Kidney (tissue), 22 donors: ENCODE measurements at places on chromosomes 12 and 14.

DNA sequence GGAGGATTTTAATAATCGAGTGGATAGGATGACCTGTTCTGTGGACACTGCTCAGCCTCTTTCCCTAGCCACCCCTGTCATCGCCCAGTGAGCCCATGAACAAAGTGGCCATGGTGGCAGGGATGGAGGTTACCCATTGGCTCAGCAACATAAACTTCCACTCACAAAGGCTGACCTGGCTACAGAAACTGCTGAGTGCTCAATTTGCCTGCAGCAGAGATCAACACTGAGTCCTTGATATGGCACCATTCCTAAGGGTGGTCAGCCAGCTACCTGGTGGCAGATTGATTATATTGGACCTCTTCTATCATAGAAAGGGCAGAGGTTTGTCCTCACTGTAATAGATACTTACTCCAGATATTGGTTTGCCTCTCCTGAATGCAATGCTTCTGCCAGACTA, 465.4 kb upstream of the FBXO33 start:
- H3K4me1 ChIP-seq, result no peaks in the 10 kb centered on the region
- H3K27me3 ChIP-seq, result no peaks in the 10 kb centered on the region
- DNase-seq, result no peak
- H3K27ac ChIP-seq, result no peak overlapping the region

DNA sequence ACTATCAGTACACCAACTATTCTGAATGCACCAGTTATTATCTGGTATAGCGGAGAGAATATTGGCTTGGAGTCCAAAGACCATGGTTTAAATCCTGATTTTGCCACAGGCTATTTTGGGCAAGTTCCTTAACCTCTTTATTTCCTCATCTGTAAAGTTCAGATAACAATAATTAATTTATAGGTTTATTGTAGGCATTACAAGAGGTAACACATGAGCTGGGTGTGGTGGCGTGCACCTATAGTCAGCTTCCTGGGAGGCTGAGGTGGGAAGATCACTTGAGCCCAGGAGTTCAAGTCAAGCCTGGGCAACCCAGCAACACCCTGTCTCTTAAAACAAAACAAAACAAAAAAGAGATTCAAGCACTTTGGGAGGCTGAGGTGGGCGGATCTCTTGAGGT, 23.1 kb downstream of the PHLDA1 start:
- H3K4me1 ChIP-seq, result no peaks in the 10 kb centered on the region
- no peak overlapping the region for H3K27ac ChIP-seq
- no peak for DNase-seq
- no peaks in the 10 kb centered on the region for H3K36me3 ChIP-seq
- no peak overlapping the region for H3K4me3 ChIP-seq

DNA sequence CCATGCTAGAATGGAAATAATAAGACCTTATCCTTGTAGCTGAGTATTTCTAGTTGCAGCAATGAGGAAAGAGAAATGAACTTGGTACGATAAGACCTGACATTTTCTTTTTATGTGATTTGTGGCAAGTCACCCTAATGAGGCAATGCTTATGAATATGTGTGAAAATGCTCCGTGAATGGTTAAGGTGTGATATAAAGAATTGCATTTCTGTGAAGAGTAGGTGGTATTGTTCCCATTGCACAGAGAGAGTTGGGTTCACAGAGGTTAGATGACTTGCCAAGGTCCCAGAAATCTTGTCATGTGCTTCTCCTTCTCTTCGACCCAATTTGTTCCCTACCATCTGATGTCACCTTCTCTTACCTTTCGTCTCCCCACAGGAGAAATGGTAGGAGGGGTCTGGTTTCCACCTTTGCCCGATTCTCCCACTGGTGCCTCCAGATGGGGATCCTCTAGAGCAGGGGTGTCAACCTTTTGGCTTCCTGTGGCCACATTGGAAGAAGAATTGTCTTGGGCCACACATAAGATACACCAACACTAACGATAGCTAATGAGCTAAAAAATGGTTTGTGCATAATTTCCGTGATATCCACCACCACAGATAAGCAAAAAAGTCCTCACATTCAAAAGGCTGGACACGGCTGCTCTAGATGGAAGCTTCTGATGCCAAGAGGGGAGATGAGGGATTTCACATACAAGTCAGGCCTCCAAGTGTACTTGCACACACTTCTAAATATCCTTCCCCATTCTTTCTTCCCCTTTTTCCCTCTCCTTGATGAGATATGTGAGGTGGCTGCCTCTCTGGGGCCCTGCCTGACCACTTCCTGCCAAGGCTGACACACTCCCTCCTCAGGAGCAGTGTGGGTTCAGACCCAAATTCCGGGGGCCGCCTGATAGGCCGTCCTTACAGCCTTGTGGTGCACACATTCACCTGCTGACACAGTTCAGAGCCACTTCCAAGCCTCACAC, 96.1 kb downstream of the PLXNC1 start:
- no peaks in the 10 kb centered on the region for H3K36me3 ChIP-seq
- no peaks in the 10 kb centered on the region for H3K27me3 ChIP-seq
- no peaks in the 10 kb centered on the region for H3K4me1 ChIP-seq
- no peak overlapping the region for H3K27ac ChIP-seq

- DNase-seq, result no peak
- no peak overlapping the region for H3K27ac ChIP-seq
Observed at GRCh38 chr12:85831327-85831990, 4.8 kb downstream of the RASSF9 start.

DNA sequence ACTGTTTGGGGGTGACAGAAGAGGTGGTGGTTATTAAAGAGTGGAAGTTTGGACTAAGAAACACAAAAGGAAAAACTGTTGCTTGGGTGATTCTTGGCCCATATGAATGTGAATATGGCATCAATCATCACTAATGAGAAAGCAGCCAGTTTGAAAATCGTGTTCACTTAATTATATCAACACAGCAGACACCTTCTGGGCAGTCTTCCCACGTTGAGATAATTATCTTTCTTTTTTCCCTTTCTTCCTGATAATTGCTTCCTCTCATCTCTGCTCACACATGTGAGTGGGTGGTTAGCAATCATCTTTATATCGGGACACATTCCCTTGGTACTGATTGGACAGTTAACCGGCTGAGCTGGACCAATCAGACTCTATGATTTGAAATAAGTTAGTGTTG, 539.7 kb downstream of the AACS start:
- H3K27me3 ChIP-seq, result no peaks in the 10 kb centered on the region
- no peaks in the 10 kb centered on the region for H3K4me1 ChIP-seq
- no peak overlapping the region for H3K27ac ChIP-seq

DNA sequence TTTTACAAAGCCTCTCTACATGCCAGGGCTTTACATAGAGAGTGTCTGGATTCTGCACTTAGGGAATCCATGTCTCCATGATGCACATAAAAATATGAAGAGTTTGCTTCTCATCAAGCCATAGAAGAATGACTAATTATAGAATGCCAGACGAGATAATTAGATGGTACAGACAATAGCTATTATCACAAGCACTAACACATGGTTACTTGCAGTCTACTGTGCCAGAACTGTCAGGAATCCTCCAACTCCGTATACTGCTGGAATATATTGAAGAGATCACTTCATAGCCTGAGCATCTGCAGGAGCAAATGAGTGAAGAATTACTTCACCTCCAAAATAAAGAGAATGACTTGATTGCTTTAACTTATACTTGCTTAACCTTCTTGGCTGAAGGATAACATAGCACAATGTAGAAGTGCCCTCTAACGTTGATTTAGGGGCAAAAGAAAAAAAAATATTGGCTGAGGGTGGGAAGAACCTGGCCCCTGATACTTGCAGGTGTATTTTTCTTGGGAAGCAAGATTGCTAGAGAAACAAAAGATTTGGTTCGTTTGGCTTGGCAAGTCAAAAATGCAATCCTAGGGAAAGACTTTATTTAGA, 272.8 kb upstream of the FAR2 start:
- H3K27me3 ChIP-seq, result no peaks in the 10 kb centered on the region
- no peak overlapping the region for H3K4me3 ChIP-seq
- no peak for DNase-seq
- no peaks in the 10 kb centered on the region for H3K4me1 ChIP-seq
- H3K36me3 ChIP-seq, result no peaks in the 10 kb centered on the region
- H3K27ac ChIP-seq, result no peak overlapping the region

GRCh38 chr14:21882226-21882625, 208.6 kb upstream of the OR4E1 start:
- H3K27ac ChIP-seq, result no peak overlapping the region
- H3K36me3 ChIP-seq, result no peaks in the 10 kb centered on the region
- H3K27me3 ChIP-seq, result no peaks in the 10 kb centered on the region
- no peak for DNase-seq

DNA sequence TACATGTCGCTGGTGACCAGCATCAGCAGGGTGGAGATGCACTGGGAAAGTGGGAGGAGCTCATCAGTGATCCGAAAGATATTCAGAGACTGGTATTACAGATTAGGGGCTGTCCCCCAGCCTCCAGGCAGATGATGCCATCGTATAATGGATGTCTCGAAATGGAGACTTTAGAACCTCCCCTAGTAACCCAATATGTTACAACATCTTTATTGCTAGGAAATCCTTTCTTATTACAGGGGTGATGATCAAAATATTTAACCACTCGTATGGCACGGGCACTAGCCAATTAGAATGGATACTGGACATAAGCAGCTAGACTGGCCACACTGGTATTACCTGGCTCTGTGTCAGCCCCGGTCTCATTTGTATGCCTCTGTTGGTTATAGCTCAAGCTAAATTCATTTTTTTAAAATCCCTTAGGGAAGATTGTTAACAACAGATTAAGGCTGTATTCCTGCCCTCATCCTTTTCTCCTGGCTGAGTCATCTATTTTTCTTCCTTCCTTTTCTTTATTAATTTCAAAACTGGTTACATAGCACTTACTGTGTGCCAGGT, 10.8 kb upstream of the CEBPE start:
- DNase-seq, result no peak
- H3K27ac ChIP-seq, result no peak overlapping the region
- H3K4me3 ChIP-seq, result no peak overlapping the region
- no peaks in the 10 kb centered on the region for H3K27me3 ChIP-seq
- H3K4me1 ChIP-seq, result peaks cover 3% of the 10 kb centered on the region

DNA sequence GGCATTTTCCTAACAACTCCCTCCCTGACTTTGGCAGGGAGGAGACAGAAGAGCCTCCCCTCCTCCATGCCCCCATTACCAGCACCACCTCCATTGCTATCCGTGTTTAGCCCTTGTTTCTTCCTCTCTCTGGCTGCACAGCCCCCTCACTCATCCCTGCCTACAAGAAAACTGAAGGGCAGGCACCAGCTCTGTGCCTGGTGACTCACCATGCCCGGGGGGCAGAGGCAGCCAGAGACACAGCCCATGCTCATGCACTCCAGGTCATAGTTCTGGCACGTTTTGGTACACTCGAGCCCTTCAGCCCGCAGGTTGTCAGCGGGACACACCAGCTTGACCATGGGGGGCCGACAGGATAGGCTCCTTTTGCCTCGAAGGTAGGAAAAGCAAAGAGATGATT, 80.4 kb downstream of the VWF start:
- H3K27ac ChIP-seq, result no peak overlapping the region
- no peak for DNase-seq
- H3K27me3 ChIP-seq, result no peaks in the 10 kb centered on the region
- H3K4me1 ChIP-seq, result no peaks in the 10 kb centered on the region
- H3K36me3 ChIP-seq, result no peaks in the 10 kb centered on the region

- no peak overlapping the region for H3K4me3 ChIP-seq
- no peaks in the 10 kb centered on the region for H3K36me3 ChIP-seq
- no peaks in the 10 kb centered on the region for H3K4me1 ChIP-seq
- DNase-seq, result peak; percentile 22
- no peaks in the 10 kb centered on the region for H3K27me3 ChIP-seq
Observed at GRCh38 chr12:5872745-5873144, 72.3 kb downstream of the ANO2 start.

DNA sequence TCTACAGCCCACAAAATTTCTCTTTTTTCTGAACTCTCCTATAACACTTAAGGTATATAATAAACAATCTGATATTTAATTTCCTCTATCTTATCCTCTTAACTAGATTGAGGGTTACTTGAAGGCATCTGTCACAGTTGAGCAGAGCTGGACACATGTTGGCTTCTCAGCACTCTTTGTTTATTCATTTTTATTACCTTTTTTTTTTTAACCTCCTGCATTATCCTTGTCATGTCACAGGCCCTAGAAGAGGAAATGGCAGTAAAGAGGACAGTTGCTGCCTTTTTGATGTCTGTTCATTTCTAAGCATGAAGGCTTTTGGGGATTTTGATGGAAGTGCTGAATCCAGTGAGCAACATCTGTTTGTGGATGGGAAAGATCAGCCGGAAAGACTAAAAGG, 32.5 kb upstream of the EVL start:
- no peak for DNase-seq
- H3K36me3 ChIP-seq, result no peaks in the 10 kb centered on the region
- no peak overlapping the region for H3K27ac ChIP-seq
- peaks cover 17% of the 10 kb centered on the region for H3K4me1 ChIP-seq

DNA sequence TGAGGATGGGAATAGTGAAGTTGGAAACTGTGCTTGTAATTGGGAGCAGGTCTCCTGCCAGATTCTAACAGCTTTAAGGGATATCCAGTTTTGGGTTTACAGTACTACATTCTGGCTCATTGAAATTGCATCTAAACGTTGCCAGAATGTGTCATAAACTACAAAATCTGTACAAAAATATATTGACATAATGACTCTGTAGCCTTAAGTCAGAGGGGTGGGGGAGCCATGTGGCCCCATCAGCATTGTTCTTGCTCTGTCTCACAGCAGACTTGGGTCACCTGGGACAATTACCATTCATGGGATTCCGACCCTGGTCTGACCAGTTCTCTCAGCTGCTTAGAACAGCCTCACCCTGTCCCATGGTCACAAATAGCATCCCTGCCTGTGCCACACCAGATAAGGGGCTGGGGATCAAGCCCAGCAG, 43.3 kb upstream of the MED13L start:
- no peaks in the 10 kb centered on the region for H3K27me3 ChIP-seq
- no peak overlapping the region for H3K27ac ChIP-seq
- DNase-seq, result no peak

- no peaks in the 10 kb centered on the region for H3K4me1 ChIP-seq
- H3K4me3 ChIP-seq, result no peak overlapping the region
- H3K27ac ChIP-seq, result no peak overlapping the region
- H3K36me3 ChIP-seq, result peaks cover 8% of the 10 kb centered on the region
- DNase-seq, result no peak
- H3K27me3 ChIP-seq, result no peaks in the 10 kb centered on the region
Observed at GRCh38 chr12:50119387-50119786, 7.4 kb downstream of the COX14 start.

DNA sequence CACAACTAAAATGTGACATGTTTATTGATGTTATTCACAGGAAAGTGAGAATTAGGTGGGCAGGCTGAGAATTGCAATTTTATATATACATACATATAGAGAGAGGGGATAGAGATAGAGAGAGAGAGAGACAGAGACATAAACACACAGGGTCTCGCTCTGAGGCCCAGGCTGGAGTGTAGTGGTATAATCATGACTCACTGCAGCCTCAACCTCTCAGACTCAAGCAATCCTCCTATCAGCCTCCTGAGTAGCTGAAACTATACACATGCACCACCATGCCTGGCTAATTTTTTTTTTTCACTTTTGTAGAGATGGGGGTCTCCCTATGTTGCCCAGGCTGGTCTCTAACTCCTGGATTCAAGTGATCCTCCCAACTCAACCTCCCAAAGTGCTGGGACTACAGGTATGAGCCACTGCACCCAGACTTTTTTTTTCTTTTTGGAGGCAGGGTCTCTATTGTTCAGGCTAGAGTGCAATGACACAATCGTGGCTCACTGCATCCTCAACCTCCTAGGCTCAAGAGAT, 49.1 kb downstream of the R3HDM2 start:
- H3K36me3 ChIP-seq, result no peaks in the 10 kb centered on the region
- no peaks in the 10 kb centered on the region for H3K4me1 ChIP-seq
- DNase-seq, result no peak
- H3K27me3 ChIP-seq, result no peaks in the 10 kb centered on the region
- H3K4me3 ChIP-seq, result no peak overlapping the region

GRCh38 chr12:15899282-15899870, 11.8 kb upstream of the DERA start:
- peak; percentile 35 for DNase-seq
- peaks cover 19% of the 10 kb centered on the region for H3K36me3 ChIP-seq
- no peaks in the 10 kb centered on the region for H3K4me1 ChIP-seq
- no peak overlapping the region for H3K27ac ChIP-seq
